CD4-positive, alpha-beta T cell treated with Interleukin-12 subunit alpha and Interleukin-12 subunit beta, for 1 hour (primary cell): ENCODE measurements at places on chromosomes 6 and 20.

GRCh38 chr6:52904562-52905279 is 4.8 kb downstream of the GSTA3 start:
- peak; percentile 23 for DNase-seq

- no peak for DNase-seq
Observed at GRCh38 chr20:36167902-36168503, 13.5 kb downstream of the EPB41L1 start.

GRCh38 chr6:148999501-148999900 is 252.7 kb downstream of the UST start:
- DNase-seq, result no peak

- no peak for DNase-seq
Observed at GRCh38 chr6:150725795-150726194, 126.1 kb downstream of the PLEKHG1 start.

- DNase-seq, result peak; percentile 4
Observed at GRCh38 chr6:114304304-114304887, 38.4 kb downstream of the HS3ST5 start.

- DNase-seq, result no peak
Observed at GRCh38 chr6:105993341-105994117, 92.6 kb upstream of the PRDM1 start.

DNA sequence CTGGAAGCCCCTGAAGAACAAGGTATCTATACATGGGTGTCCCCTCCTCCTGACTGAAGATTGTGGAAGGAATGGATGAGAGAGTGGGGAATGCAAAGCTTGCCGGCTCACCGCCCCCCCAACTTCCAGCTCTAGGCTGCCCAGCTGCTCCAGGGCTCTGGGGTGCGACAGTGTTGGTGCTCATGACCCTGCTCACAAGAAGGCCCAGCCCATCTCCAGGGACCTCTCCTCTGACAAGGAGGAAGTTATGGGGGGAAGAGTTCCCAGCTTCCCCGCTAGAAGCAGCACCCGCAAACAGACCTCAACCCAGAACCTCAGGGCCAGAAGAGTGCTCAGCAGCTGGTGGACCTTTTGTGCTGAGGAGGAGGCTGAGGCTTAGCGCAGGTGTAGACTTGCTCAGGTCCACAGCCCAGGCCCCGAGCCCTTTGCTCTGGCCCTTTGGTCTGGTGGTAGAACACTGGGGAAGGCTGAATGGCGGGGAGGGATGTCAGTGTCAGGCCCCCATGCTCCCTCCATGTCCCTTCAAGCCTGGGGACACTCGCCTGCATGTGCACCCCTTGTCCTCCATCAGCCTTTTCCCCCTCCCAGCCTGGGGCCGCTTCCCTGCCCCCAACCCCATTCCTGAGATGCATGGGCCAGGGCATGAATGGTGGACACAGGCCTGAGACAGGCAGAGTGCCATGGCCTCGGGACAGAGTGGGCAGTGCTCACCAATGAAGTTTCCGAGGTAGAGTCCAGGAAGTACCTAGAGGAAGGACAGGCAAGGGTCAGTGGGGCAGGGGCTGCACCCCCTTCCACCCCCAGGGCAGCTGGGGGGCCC is 1.3 kb downstream of the DUSP15 start:
- DNase-seq, result no peak

GRCh38 chr6:15996030-15996429 is 132.9 kb upstream of the MYLIP start:
- DNase-seq, result no peak

DNA sequence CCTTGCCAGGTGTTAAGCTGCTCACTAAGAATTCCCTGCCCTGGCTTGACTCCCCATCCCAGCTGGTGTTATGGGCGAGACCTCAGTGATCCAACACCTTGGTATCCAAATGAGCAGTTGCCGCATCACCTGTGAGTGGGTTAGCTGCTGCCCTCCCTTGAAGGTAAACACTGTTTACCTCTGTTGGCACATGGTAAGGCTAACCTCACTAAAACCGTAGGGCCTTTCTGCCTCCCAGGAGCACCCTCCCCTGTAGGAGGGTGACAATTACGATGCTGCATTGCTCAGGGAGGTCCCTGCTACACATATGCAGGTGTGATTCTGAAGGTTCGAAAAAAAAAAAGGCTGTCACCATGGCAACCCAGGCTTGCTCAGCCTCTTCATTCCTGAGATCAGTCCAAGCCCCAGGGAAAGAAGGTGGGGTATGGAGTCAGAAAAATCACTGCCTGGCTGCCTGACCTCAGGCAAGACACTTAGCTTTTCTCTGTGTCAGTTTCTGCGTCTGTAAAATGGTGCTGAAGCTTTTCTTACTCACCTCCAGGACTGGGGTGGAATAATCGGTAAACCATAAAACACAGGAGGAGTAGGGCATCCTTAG is 19.5 kb downstream of the PNPLA1 start:
- DNase-seq, result no peak
